Left colon (tissue), 2 donors: ENCODE measurements at places on chromosomes 12 and 14.

DNA sequence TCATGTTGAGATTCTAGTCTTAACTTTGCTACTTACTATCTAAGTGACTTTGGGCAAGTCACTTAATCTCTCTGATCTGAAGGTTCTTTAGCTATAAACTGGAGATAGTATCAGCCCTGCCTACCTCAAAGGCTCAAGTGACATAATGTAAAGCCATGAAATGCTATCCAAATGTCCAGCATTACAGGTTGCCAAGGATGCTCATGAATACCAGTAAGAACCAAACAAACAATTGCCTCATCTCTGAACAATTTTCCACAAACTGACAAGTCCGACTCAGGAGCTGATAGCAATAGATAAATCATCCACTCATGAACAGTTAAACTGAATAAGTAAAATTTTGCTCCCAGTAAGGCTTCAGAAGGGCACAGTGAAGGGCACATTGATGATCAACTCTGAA is 51.5 kb downstream of the LMNTD1 start:
- no peak for DNase-seq

- DNase-seq: peak; percentile 71
These were observed at the start of gene CLMN for GRCh38 chr14:95319312-95320077. CLMN (minus strand) TSS chr14:95319908; CDS start chr14:95319792, 116 bp downstream.

DNA sequence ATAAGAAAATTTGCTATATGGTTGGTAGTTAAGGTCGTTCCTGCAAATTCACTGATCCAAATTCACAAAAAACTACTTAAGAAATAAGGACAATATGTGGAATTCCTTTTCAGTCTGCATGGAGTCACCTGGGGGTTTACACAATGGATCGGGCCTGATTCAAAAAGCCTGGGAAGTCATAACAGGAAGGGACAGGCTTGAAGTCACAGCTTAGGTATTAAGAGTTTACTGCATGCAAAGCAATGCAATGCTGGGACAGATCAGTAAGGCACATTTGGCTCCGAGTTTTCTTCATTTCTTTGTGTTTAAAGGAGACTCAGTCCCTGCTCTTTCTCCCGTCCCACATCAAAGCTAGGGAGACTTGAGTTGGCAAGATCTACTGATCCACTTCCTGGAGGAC is 153.3 kb downstream of the NTF3 start:
- no peak for DNase-seq

DNA sequence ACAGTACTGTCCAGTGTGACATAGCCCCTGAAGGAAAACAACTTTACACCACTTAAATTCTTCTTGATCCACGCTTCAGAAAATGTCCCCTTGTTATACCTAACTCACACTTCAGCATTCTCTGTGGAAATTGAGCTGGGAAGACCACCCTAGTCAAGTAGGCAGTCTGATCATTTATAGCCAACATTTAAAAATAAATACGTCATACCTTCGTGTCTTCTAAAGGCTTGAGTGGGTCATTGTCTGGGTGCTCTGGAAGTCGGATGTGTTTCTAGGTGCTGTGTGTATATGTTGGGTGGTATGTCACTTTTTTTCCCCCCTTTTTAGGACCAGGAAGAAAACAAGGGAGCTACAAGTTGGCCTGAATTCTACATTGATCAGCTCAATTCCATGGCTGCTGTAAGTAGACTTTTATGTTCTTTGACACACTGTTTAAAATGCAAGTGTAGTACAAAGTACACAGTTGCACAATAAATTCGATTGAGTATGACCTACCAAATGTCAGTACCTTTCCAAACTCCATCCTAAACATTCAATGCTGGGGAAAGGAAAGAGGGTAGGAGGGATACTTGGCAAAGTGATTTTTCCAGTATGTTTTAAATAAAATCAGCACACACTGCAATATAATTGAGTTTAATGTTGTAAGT is 126.6 kb downstream of the DAAM1 start:
- no peak for DNase-seq

GRCh38 chr12:51246254-51246853 is 7.7 kb downstream of the DAZAP2 start:
- DNase-seq: no peak

DNA sequence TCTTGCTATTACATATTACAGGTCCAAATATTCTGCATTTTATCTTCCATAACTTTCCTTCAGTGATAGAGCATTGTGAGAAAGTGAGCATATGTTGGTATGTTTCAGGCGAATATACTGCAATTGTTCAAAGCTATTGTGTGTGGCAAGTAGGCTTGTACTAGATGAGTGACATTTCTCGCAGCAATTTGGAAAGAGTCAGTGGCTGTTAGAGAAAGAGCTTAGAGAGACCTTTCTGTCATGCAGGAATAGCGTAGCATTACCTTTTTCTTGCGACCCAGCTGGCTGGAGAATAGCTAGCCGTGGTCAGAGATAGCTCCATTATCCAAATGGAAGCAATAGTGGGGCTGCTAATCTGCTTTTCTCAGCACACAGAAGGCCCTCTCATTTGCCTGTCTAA is 678.5 kb upstream of the FOXG1 start:
- no peak for DNase-seq

DNA sequence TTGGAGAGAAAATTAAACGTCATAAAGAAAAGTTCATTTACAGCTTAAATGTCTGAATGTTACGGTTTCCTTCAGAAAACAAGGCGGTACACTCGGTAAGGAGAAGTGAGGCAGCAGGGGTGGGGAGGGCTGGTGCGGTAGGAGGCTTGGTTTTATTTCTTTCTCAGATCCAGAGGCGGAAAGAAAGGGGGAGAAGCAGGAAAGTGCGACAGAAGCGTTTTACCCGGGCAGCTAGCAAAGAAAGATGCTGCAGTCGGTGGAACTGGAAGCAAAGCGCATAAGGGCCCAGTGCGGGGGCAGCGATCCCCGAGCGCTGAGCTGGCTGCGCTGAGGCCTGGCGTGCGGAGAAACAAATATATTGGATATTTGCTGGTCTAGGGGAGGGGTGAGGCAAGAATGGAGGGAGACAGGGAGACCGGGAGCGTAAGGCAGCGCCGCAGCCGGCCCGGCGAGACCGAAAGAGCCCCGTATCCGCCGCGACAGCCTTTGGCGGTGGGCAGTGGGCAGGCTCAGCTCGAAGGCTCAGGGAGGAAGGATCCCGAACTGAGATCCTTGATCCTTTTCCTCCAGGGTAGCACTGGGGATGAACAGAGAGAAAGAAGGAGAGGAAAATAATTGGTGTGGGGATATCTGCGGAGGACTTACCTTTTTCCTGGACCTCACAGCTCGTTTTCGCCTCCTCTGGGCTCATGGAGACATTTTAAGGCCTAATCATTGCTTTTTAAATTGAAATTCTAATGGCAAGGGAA is 6.4 kb upstream of the HOXC11 start:
- no peak for DNase-seq

- no peak for DNase-seq
These were observed 78.9 kb downstream of the SNAPC1 start for GRCh38 chr14:61841145-61841544.

- peak; percentile 84 for DNase-seq
These were observed 127.3 kb downstream of the RFLNA start for GRCh38 chr12:124422142-124422569.

- DNase-seq: peak; percentile 95
These were observed at the start of gene TBX3 for GRCh38 chr12:114684098-114684869. TBX3 (minus strand) TSS chr12:114684175; CDS start chr12:114683200, 975 bp downstream.

GRCh38 chr12:101935890-101936746 is 58.7 kb downstream of the DRAM1 start:
- DNase-seq: peak; percentile 27

GRCh38 chr14:81042438-81042837 is 87.0 kb downstream of the TSHR start:
- no peak for DNase-seq

DNA sequence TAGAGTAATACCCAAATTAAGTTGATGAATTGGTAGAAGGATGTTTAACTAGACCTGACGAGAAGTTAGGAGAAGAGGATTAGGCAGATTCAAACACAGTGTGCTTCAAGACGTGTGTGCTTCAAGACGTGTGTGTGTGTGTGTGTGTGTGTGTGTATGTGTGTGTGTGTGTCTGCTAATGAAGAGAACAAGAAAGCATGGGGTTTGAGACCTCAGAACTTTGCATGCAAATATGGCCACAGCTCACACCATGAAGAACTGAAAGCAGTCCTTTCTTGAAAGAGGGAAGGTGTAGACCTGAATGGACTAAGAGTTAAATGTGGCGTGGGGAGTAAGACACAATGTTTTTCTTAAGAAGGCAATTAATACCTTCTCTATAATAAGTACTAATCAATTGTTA is 32.5 kb upstream of the SSPN start:
- DNase-seq: no peak
